ENCODE measurements at places on chromosomes 1 and 21.

GRCh38 chr21:31185663-31186062, 147.4 kb upstream of the KRTAP19-8 start:
- DNase-seq = no peak

GRCh38 chr1:4034318-4034887, 134.3 kb upstream of the C1orf174 start:
- no peak for DNase-seq

GRCh38 chr1:234921266-234922062, 207.2 kb downstream of the TOMM20 start:
- DNase-seq = no peak

- no peak for DNase-seq
Measured at GRCh38 chr1:43774359-43774758, 67.0 kb downstream of the ST3GAL3 start.

- DNase-seq = no peak
Measured at GRCh38 chr21:29152916-29153315, 22.5 kb downstream of the MAP3K7CL start.

DNA sequence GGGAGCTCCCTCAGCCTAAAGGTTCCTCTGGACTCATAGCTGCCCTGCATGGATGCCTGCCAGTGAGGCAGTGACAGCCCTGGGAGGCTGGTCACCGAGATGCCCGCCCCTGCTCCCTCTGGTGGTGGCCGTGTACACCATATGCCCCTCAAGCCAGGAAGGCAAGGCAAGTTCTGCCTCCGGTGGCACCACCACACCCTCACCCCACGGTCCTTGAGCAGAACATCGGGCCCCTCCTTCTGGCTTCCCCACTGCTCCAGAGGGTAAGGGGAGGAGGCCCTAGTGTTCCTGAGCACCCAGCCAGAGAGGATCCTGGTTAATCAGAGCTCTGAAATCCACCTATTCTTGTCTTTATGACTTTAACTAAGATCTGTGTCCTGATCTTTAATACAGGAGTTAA, 1.5 kb upstream of the S100A14 start:
- DNase-seq = no peak

DNA sequence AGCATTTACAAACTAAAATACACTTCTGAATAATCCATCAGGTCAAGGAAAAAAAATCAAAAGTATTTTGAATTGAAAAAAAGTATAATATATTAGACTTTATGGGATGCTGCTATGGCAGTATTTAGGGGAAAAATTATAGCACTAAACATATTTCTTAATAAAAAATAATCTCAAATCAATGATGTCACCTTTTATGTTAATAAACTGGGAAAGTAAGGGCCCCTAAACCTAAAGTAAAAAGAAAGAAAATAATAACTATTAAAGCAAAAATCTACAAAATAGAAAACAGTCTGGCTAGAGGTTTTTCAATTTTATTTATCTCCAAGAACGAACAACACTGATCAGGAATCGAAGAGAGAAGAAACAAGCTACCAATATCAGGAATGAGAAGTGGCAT, 160.8 kb upstream of the PLXNA2 start:
- no peak for DNase-seq

GRCh38 chr1:23727362-23727811, 15.9 kb upstream of the ELOA start:
- DNase-seq = no peak

- no peak for DNase-seq
Measured at GRCh38 chr21:31316072-31316471, 28.0 kb downstream of the TIAM1 start.

GRCh38 chr1:96515430-96515829, 206.2 kb upstream of the PTBP2 start:
- DNase-seq = no peak

- no peak for DNase-seq
Measured at GRCh38 chr21:45892916-45893739, 88.4 kb upstream of the COL6A1 start.

- DNase-seq = no peak
Measured at GRCh38 chr1:68093737-68094136, 43.3 kb upstream of the DIRAS3 start.

DNA sequence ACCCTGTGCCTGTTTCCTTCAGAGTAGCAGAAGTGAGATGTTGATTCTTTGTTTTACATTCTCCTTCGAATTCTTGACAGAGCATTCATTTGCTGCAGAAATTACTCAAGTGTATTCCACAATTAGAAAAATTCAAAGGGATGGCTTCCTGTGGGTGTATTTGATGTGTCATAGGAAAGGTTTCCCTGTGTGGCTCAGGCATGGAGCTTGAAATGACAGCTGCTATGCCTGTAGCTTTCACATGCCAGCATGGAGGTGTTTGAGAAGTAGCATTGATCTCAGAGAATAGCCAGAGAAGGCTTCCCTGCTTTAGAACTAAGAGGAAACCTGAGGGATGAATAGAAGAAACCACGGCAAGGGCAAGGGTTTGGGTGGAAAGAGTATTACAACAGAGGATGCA, 317.2 kb upstream of the DEPDC1 start:
- DNase-seq = no peak

- DNase-seq = no peak
Measured at GRCh38 chr21:38639571-38640354, 141.5 kb upstream of the ERG start.

- DNase-seq = no peak
Measured at GRCh38 chr1:110476028-110476765, 25.2 kb downstream of the PROK1 start.

- no peak for DNase-seq
Measured at GRCh38 chr1:199684686-199685273, 342.7 kb upstream of the NR5A2 start.

DNA sequence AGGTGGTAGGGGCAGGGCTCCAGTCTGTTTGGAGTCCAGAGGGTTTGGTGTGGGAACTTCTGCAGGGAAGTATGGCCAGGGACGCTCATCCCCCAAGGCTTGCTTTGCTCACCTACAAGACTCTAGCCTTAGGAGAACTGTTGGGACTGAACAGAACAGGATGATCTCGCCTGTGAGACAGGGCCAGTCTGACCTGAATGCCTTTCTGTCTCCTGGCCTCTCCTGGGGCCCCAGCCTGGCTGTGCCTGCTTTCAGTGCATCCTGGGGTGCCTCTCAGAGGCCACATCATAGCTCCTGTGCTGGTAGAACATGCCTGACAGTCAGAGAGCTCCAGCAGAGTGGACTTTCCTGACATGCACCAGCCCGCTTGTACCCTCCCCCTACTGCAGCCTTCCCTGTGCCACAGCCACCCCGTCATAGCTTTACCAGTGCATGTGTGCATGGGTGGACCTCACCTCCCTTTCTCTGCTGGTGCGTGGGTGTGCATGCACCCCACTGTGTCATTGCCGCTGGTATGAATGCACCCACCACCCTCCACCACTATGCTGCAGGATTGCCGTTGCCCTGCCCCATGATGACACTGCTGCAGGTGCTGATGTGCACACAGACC, 165.8 kb downstream of the GIPC2 start:
- no peak for DNase-seq

DNA sequence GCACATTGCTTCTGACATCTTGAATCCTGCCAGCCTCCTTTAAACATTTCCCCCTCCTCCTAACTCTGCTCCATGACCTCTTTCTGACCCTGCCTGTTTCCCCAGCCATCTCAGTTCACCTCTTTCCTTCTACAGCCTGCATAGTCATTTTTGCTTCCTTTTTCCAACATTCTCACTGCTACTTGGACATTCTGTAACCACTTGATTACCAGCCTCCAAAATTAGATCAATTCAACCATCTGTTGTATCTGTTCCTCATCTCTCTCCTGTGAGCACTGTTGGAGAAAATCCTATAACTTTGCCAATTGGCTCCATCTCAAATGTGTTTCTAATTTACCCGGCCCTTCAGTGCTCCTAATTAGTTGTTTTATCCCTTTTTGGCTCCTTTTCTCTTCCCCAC, 27.5 kb upstream of the GPR88 start:
- DNase-seq = no peak

GRCh38 chr1:242242983-242243382, 244.1 kb upstream of the MAP1LC3C start:
- DNase-seq = no peak

DNA sequence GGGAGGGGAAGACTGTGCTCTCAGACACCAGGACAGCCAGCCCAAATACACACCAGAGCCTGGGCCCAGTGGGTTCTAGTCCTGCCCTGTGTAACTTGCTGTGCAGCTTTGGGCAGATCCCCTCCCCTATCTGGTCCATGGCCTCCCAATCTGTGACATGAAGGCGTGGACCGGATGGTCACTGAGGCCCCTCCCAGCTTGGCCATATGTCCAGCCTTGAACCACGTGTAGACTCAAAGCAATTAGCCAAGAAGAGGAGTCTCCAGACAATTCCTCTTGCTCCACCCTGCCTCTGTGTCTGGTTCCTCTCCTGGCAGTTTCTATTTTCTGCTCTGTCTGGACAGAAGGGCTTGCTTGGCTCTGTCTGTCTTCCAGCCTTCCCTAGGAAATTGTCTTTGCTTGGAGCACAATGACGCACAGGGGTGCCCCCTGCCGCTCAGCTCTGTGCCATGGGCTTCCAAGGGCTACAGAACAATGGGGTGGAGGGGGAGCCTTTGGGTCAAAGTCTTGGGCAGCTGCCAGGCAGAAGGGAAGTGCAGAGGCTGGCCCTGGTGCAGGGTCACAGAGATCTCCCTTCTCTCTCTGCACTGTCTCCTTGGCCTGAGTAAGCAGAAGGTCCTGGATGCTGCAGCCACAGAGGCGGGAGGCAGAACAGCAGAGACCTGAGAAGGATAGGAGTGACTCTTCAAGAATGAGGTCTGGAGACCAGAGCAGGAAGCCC, 66.1 kb downstream of the TENT5C start:
- DNase-seq = no peak

- DNase-seq = no peak
Measured at GRCh38 chr1:165369255-165369848, 12.8 kb upstream of the LMX1A start.

- no peak for DNase-seq
Measured at GRCh38 chr1:235075048-235075776, 53.4 kb downstream of the TOMM20 start.

DNA sequence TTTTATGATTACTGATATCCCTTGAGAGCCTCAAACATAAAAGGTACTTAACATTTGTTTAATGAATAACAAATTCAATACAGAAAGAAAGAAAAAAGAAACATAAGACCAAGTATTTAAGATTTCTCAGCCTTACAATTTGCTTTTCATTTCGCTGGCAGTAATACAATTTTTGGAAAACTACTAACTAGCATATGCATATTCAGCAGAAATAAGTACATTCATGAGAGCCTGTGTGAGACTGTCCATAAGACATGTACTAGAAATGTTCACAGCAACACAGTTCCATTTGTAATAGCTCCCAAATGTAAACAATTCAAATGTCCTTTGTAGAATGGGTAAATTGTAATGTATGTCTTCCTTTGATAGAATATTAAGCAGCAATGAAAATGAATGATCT, 119.2 kb downstream of the PTPN14 start:
- DNase-seq = no peak

GRCh38 chr1:39691383-39692151, at the start of gene HPCAL4:
Gene HPCAL4, minus strand, starts transcription at chr1:39691433. Its CDS starts 6,830 bp downstream, at chr1:39684603.
- no peak for DNase-seq

- no peak for DNase-seq
Measured at GRCh38 chr1:243979396-243979795, 71.7 kb upstream of the ZBTB18 start.

DNA sequence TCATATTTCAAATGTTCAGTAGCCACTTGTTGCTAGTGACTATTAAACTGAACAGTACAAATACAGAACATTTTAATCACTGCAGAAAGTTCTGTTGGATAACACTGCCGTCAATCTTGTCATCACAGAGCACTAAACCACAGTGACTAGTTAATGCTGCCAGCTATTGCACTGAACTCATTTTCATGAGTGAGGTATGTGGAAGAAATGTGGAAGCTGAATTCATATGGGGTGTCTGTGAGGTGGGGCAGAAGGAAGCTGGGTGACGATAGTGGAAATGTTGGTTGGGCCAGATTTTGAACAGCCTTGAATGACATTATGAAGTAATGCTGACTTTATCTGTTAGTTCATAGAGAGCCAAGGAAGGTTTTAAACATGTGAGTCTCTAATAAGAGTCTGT, 49.6 kb downstream of the OSBPL9 start:
- DNase-seq = no peak

DNA sequence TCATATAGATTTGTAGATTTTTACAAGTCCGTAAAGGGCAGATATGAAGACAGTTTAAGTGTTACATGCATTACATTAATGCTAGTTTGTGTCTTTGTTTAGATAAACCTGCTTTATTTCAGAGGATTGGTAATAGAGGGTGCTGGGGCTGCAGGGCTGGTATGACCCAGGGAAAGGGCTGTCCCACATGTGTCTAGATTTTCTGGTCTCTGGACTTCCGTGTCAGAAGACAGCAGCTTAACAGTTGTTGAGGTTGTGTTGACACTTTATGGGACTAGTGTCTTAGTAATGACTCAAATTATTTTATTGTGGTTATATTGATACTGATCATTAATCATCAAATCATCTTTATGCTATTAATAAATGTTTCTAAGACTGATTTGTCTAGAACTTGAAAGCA, 10.1 kb downstream of the PRDM2 start:
- DNase-seq = no peak

DNA sequence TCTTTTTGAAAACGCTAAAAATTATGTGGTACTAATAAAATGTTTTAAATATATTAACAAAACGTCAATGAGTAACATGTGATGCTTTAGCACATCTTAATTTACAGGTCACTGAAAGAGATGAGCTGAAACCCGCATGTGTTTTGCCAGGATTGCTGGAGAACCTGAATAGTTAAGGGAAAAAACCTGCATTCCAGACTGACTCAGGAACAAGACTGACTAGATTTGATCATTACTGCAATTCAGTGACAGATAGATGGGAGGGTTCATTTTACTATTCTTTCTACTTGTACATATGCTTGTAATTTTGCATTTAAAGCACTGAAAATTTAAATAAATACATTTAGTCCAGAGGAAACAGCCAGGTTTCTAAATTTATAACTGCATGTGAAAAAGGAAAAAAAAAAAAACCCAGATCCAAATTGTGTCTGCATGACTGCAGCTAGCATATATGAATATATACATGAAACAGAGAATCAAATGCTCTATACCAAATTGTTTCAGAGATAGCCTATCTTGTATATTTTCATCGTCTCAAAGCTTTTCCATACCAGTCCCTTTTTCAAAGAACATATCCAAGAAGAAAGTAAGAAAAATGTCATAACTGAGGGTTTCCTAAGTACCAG, 71.7 kb downstream of the APP start:
- DNase-seq = no peak

DNA sequence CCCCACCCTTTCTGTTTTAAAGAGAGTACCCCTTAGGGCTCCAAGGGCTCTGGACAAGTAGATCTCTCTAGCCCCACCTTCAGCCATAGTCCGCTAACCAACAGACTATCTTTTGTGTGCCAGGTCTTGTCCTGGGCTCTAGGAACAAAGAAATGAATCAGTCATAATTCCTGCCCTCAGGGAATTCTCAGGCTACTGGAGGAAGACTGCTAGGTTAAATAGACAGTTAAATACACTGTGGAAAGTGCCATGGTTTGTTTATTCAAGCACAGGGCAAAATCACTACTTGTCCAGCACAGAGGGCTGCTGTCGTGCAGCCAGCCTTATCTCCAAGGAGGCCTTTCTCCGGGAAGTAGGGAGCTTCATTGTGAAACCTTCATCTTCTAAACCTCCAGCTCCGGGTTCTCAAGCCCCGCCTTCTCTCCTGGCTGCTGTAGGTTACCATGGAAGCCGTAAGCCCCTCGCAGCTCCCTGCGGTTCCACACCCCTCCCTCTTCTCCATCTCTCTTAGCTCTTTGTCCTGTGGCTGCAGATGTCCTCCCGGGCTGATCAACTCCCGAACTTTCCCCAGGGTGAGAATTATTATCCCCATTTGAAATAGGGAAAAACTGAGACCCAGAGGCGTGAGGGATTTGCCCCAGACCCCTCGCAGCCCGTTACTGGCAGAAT, 29.8 kb downstream of the SHISAL2A start:
- no peak for DNase-seq

Measured in cortex of kidney (tissue), 1 donor.